Liver (tissue), 10 donors: ENCODE measurements at places on chromosomes 1 and 21. TPM values are rescaled to one million over a fixed set of nuclear protein-coding genes. Genes with fewer than 3 reads are reported as not detected.

The ZBTB8B gene
- total RNA-seq: not detected

GRCh38 chr1:10980094-10980577 lies 32.3 kb upstream of the TARDBP start:
- DNase-seq: peak; percentile 45

GRCh38 chr1:146016891-146017290 lies 4.6 kb downstream of the HJV start:
- DNase-seq: no peak

DNA sequence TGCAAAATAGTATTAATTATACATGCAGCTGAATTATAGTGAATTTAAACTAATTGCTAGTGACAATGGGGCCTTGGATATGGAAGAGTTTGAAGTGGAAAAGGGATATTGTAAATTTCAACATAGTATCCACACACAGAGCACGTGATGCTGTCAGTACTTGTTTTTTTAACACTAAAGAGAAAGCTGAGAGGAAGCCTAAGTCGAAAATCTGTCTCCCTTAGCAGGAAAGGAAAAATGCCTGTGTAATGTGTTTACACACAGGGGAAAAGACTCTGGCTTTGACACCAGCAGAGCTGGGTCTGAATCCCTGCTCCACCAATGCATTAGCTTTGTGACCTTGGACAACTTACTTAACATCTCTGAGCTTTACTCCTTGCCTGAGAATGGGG lies 42.6 kb downstream of the PCSK9 start:
- no peak for DNase-seq

The CLDN19 gene
- total RNA-seq: 5.1 TPM

The ZMYND12 gene
- total RNA-seq: 2.1 TPM

DNA sequence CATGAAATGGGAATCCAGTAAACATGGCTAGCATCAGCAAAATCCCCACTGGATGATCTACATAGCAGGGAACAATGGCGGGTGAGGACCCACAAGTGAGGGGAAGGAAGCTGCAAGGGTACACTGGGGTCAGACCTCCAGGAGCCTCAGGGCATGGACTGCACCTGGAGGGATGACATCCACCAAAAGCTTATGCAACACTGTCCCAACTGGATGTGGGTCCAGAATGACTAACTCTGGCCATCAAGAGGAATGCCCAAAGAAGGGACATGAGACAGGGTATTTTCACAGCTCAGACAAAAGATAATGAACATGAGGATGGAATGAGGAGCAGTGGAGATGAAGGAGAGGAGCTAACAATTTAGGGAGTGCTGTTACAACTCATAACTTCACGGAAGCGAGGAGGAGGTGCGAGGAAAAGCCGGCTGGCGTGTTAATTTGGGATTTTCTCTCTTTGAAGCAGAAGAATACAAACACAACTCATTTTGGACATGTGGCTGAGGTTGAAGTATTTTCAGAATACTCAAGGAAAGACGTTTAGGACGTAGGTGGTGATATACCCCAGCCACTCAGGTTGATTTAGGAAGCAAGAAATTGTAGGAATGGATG lies 5.7 kb downstream of the HLCS start:
- no peak for DNase-seq

- DNase-seq: no peak
Observed at GRCh38 chr1:31796707-31797106, 19.1 kb downstream of the SPOCD1 start.

DNA sequence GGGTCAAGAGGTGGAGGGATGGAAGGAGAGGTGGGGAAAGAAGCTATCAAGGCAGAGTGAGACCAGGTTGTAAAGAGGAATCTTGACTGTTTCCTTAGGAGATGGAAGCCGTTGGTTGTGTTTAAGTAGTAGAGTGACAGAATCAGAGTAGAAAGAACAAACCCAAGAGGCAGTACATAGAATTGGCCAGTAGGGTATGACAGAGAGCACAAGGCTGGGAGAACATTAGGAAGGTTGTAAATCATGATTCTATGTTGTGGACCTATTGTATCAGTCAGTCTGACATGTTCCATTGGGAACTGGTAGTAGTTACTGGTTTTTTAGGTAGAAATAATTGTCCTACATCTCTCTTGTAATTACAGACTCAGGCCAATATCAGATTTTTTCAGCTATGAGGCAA lies 486.9 kb upstream of the USP24 start:
- DNase-seq: no peak

The CD1E gene
- 0.56 TPM for total RNA-seq

- DNase-seq: no peak
Observed at GRCh38 chr1:226975259-226976250, 35.5 kb downstream of the COQ8A start.

DNA sequence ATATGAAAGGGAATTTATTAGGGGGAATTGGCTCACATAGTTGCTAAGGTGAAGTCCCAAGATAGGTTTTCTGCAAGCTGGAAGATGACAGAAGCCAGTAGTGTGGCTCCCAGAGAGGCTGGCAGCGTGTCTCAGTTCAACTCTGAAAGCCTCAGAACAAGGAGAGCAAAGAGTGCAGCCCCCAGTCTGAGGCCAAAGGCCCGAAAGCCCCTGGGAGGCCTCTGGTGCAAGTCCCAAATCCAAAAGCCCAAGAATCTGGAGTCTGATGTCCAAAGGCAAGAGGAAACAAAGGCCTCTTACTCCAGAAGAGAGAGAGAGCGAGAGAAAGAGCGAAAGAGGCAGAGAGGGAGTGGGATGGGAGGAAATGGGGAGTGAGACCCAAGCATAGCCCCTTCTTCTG lies 18.3 kb downstream of the KCNA2 start:
- no peak for DNase-seq

The DRAXIN gene
- not detected for total RNA-seq

DNA sequence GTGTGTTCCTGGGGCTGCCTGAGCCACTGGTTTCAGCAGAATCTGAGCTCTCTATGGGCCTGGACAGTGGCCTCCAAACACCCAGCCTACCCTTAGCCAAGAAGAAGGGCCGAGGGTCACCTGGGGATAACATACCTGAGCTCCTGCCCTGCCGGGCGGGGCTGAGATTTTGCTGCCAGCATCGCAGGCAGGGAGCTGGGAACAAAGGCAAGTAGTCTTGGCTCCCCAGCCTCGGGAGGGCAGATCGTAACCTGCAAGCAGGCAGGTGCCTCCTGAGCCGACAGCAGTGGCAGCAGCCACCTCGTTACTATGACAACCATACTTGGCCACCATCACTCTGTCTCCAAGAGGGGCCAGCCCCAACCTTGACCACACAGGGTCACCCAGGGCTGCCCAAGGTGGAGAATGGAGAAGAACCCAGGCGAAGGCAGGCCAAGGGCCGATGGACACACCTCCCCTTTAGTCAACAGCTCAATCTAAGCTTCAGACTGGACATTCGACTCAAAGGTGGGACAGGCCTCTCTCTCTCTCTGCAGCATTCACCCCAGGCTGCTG lies 54.6 kb downstream of the TOMM20 start:
- DNase-seq: no peak

DNA sequence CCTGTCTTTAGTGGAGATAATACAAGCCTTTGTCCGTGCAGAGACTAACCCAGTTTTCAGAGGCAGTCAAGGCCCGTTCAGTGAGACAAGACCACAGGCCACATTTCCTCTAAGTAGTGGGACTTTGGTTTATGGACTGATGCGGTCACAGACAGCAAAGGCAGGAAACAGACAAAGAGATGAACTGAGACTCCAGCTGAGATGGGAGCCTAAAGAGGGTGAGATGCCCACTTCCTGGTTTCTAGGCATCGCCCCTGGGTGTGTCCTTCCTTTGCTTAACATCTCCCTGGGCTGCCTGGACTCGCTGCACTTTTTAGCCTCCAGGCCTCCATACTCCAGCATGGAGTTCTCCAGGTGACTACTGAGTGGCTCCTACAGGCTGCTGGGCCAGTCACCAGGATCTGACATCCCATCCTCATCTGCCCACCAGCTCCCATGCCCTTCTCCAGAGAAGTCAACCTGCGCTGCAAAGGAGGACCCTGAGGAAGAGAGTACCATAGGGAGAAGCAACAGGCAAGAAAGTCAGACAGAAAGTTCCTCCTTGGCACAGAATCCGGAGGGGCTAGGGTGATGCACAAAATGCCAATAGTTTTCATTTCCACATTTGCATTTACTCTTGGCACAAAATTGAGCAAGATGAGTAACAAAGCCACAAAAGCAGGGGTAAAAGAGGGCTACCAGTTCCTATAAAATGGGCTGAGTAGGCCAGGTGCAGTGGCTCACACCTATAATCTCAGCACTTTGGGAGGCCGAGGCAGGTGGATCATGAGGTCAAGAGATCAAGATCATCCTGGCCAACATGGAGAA lies 15.1 kb downstream of the THEMIS2 start:
- DNase-seq: no peak

DNA sequence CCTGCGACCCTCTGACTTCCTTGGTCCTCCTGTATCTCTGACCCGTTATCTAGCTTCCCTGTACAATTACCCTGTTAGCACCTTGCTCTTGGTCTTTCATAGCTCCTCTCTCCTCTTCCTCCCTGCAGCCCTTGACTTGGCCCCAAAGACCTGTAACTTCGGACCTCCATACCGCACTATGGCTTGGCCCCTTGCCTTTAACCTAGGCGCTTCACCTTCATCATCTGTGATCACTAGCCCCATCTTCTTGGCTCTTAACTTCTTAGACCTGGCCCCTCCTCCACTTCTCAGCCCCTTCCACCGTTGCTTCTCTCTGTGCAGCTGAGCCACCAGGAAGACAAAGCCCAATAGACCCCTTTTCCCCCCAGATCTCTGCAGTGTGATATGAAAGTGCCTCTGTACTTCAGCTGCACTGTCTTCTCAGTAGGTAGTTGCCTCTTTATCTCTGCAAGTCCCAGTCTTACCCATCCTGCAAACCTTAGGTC lies 740 bp downstream of the ZNF691 start:
- DNase-seq: peak; percentile 34

DNA sequence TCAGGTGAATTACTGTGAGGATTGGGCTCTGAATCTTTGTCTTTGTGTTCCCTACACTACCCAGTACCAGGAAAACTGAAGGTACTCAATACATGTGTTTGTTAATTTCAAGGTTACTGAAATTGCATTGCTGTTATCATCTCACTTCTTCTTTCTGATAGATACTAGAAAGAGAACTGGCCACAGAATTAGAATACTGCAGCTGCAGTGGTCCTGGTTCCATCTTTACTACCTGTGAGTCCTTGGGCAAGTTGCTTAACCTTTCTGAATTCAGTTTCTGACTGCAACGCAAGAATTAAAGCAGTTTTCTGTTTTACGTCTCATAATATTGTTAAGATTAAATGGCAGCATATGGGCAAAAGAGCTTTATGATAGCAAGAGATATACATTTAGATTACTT lies 263.5 kb downstream of the LMO4 start:
- no peak for DNase-seq
